ENCODE measurements at places on chromosomes 6 and 20.

DNA sequence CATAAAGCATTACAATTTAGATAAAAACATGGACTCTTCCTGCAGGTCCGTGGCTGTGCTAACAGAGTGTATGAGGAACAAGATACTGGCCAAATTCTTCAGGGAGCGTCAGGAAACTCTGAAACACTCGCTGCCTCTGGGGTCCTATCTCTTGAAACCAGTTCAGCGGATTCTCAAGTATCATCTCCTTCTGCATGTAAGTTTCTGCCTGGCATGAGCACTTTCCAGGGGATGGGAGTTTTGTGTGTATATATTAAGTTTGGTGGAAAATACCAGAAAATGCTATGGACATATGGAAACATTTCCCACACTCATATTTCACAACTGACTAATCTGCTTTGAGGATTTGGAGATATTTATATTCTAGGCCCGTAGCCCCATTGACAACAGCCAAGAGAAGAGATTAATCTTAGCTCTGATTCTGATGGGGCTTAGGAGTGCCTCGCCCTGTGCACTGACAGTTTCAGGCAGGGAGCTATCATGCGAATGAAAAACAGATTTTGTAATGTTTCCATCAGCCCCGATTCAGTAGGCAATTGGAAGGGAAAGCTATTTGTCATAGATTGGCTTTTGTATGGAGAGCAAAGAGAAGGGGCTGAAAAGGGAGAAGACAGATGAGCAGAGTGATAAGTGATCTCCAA lies 64.7 kb upstream of the MTHFD1L start:
- no peak for DNase-seq

DNA sequence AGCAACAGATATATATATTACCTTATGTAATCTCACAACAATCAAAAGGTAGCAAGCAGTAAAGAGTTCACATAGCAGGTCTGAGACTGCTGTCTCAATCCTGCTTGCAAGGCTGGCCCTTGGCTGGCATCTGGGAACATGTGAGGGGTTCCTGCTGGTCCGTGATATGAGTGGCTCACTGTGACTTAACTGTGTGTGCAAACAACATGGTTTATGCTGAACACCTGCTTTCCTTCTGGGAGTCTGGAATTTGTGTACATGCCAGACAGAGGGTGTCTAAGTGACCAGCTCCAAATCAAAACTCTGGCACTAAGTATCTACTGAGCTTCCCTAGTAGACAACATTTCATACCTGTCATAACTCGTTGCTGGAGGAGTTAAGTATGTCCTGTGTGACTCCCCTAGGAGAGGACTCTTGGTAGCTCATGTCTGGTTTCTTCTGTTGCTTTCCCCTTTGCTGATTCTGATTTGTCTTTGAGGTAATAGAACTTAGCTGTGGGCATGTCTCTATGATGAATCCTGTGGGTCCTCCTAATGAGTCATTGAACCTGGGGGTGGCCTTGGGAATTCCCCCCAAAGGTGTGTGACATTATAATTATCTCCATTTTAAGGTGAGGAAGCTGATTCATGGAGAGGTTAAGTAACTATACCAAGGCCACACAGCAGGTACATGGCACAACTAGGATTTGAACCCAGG lies 131.6 kb upstream of the NEDD9 start:
- DNase-seq = peak; percentile 42

DNA sequence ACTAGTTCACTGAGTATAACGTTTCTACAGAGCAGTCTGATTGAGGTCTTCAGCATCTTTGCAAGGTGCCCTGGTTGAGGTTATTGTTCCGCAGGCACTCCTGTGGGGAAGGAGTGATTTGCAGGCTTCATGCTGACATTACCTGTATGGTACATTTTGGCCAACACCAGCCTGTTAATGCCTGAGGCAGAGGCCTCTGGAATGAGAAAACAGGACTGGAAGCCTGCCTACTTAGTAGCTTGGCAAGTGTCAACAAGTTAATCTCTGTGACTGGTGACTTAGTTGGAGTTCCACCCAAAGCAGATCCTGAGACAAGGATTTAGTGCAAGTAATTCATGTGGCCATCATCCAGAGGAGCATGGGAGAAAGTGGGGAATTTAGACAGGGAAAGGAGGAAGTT lies 24.6 kb downstream of the MAS1 start:
- no peak for DNase-seq

- DNase-seq = no peak
Measured at GRCh38 chr6:131917318-131917717, 33.9 kb downstream of the CCN2 start.

DNA sequence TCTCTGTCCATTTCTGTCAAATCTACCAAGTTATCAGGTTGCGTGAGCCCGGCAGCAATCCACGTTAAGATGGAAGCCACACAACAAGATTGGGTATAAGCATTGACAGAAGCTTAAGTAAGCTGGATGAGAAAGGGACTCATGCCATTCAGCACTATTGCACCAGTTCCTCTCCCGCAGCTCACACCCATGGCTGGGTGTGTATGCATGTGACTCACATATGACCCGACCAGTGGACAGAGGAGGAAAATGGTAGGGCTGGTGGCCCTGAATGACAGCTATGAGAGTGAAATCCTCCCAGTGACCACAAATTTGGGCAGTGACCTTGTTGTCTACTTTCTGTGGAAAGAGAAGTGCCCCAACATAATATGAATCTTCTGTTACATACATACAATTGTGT lies 113.5 kb downstream of the OTOR start:
- DNase-seq = no peak

DNA sequence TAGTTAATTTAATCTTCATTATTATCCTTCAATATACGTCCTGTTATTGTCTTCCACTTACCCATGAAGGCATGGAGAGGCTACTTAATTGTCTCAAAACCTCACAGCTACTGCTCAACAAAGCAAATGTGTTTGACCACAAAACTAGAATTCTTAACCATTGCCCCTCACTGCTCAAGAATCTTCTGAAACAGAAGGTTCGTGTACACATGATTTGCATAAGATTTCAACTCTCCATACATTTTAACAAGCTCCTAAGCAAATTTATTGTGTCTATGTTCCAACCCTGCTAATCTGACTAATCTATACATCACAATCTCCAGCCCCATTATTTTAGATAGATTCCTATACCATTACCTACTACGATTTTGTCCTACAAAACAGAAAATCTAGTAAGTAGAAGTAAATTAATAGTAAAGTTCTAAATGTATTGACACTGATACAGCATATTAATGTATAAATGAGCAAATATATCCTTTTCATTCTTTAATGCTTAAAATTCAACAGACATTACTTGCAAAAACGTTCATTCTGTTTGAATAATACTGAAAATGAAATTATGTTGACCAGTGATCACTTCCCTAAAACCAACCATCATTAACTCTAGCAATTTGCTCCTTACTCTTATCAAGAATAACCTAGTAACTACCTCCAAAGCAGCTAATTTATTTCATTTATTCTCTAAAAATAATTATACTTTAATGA lies 89.7 kb upstream of the RNF217 start:
- no peak for DNase-seq

- peak; percentile 78 for DNase-seq
Measured at GRCh38 chr6:44126320-44127149, 717 bp downstream of the MRPL14 start.

DNA sequence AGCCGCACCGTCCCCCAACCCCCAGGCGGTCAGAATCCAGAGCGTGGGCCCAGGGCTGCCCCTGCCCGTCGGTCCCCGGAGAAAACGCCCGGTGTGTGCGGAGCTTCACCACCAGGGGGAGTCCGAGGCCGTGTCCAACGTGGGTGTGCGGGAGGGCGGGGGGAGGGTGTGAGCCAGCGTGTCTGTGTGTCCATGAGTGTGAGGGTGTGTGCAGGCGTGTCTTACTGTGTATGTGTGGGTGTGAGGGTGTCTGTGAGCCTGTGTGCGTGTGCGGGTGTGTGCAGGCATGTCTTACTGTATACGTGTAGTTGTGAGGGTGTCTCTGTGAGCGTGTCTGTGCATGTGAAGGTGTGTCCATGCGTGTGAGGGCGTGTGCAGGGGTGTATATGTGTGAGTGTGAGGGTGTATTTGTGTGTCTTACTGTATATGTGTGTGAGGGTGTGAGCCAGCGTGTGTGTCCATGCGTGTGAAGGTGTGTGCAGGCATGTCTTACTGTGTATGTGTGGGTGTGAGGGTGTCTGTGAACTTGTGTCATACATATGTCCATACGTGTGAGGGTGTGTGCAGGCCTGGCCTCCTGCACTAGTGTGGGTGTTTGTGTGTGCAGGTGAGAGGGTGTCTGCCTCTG lies 24.6 kb upstream of the GATA5 start:
- peak; percentile 79 for DNase-seq

DNA sequence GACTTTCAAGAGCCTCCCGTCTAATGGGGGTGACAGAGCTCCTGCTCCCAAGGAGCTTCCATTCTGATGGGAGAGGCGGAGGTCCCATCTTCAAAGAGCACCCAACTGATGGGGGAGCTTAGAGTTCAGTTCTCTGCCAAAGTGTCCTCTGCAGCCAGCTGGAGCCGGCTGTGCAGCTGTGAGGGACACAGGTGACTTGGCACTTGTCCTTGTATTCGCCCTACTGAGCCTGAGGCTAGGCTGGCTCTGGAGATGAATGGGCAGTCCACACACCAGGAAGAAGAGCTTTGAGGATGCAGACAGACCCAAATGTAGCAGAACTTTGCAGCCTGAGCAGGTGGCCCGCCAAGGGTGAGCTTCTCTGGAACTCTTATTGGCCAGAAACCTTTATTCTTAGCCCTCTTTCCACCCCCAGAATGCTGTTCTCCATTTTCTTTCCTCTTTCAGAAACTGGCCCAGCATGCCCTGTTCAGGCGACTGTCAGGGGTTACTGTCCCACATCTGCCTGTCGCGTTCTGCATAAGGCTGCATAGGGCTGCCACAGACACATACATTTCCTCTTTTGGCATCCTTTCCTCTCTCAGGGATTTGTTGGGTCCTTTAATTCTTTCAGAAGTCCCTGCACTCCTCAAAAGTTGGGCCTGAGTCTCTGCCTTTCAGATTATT lies 108.7 kb upstream of the LRFN2 start:
- no peak for DNase-seq

- DNase-seq = no peak
Measured at GRCh38 chr20:33279261-33279910, 3.6 kb upstream of the BPIFB1 start.

DNA sequence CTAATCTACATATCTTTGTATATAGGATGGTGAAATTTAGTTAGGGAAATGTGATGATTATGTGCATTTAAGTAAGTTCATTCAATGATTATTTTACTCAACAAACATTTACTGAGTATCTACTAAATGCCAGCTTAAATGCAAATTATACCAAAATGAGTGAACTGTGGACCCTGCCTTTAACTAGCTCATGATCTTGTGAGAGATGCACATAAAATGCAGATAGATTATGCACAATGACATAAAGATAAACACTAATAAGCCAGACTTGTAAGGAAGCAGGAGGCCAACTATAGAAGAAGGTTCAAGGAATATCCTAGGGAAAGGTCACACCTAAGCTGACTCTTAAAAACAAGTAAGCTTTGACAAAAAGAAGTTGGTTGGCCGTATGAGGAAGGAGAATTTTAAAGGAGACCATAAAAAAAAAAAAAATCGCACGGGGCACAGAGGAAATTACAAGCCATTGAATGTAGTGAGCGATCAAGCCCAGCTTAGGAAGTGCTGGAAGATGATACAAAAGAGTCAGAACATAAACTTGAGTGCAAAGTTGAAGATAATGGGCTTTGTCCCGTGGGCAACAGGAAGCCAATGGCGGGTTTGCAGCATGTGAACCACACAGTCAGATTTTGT lies 107.9 kb downstream of the NRSN1 start:
- DNase-seq = no peak

DNA sequence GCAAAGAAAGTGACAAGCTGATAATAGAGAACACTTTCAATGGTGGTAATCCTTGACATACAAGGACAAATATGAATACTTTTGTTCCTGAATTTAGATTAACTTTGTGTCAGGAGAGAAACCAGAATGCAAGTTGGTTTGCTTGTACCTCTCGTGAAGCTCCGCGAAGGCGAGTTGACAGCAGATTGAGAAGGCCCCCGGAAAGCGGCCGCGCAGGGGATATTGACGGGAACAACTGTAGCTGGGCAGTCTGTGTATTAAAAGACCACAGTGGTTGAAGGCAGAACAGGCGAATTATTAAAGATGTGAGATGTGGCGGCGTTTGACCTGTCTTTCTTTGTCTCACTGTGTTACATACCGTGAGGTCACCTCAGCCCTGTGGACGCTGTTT lies 175.8 kb upstream of the RALGAPA2 start:
- no peak for DNase-seq
